ENCODE measurements at places on chromosomes 6 and 20. TPM values are rescaled to one million over a fixed set of nuclear protein-coding genes. Genes with fewer than 3 reads are reported as not detected.

GRCh38 chr20:57688295-57688694, 21.5 kb downstream of the PMEPA1 start:
- H3K4me1 ChIP-seq: peaks cover 15% of the 10 kb centered on the region
- H3K4me3 ChIP-seq: no peak overlapping the region
- DNase-seq: no peak
- H3K27ac ChIP-seq: no peak overlapping the region
- H3K27me3 ChIP-seq: no peaks in the 10 kb centered on the region

- H3K27me3 ChIP-seq: peaks cover 7% of the 10 kb centered on the region
- DNase-seq: no peak
- no peaks in the 10 kb centered on the region for H3K36me3 ChIP-seq
- H3K27ac ChIP-seq: no peak overlapping the region
- 0 out of 2 replicates have a peak, but pooled peaks cover 5% of the 10 kb centered on the region for H3K4me1 ChIP-seq
- no peak overlapping the region for H3K4me3 ChIP-seq
Measured at GRCh38 chr6:150076196-150076893, 7.4 kb upstream of the ULBP3 start.

DNA sequence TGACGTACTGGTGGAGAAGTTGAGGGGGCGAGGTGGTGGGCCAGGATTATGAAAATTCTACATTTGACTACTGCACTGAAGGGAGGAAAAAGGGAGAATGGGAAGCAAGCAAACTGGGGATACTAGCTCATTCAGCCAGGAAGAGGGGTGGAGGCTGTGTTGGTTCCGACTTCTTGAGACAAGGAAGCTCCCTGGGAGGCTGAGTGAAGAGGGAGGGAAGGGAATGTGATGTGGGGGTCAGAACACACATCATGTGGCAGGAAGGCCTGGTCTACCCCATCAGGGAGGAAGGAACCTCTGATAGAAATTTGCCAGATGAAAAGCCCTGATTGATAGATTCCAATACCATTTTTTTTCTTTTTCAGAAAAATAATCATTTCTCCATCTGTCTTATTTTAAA, 28.8 kb upstream of the MCHR2 start:
- no peak overlapping the region for H3K4me3 ChIP-seq
- H3K27me3 ChIP-seq: 0 out of 2 replicates have a peak, but pooled peaks cover 9% of the 10 kb centered on the region
- H3K36me3 ChIP-seq: no peaks in the 10 kb centered on the region
- no peak overlapping the region for H3K27ac ChIP-seq
- no peak for DNase-seq
- no peaks in the 10 kb centered on the region for H3K4me1 ChIP-seq

DNA sequence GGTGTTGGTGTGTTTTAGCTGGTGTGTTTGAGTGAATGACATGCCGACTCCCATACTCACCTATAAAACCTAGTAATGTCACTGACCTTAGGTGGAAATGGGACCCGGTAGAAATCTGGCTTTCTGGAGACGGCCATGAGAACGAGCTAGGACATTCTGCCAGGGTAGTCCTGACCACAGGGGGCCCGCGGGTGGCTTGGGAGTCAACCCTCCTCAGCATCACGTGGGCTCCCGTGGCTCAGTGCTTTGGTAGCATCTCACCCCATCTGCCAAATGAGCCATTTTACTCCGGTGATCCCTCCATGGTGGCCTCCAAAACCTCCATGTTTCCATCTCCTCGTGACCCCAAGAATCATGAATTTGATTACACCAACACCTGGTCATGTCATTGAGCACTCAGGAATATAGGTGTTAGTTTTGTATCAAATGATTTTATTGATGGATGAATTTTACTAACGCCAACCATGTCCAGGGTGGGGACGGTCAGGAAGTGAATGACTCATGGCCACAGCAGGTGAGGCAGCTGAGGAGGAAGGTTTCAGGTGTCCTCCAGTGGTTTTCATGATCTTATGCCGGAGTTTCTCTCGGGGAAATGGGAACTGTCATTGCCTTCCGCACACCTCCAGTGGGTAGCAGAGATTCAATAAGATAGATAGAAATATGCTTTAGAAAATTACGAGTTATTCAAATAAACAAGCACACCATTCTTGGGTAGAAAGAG, 195.0 kb downstream of the SYNDIG1 start:
- H3K4me3 ChIP-seq: no peak overlapping the region
- no peaks in the 10 kb centered on the region for H3K36me3 ChIP-seq
- H3K27me3 ChIP-seq: no peaks in the 10 kb centered on the region
- peaks cover 22% of the 10 kb centered on the region for H3K4me1 ChIP-seq
- H3K27ac ChIP-seq: no peak overlapping the region

- peaks cover 14% of the 10 kb centered on the region for H3K27me3 ChIP-seq
- no peaks in the 10 kb centered on the region for H3K36me3 ChIP-seq
- no peak for DNase-seq
- H3K4me1 ChIP-seq: no peaks in the 10 kb centered on the region
- H3K4me3 ChIP-seq: no peak within 1 kb of the TSS
- H3K27ac ChIP-seq: no peak within 1 kb of the TSS
Measured at GRCh38 chr6:31572041-31572911, at the start of gene LTA. Gene LTA (plus strand): TSS chr6:31572289. CDS start chr6:31572743, 454 bp downstream.

Gene DPPA5
- not detected for total RNA-seq

DNA sequence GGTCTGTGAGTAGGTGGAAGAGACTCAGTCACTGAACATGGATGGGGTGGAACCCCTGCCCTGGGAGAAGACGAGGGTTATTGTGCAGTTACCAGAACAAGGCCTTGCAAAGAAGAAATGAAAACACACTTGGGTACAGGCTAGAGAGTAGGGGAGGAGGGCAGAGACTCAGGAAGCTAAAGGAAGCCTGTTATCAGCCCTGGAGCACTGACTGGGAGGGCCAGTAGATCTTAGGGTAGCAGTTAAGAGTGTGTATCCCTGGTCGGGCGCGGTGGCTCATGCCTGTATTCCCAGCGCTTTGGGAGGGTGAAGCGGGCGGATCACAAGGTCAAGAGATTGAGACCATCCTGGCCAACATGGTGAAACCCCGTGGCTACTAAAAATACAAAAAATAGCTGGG, 74.4 kb downstream of the SASH1 start:
- peaks cover 7% of the 10 kb centered on the region for H3K4me1 ChIP-seq
- H3K36me3 ChIP-seq: no peaks in the 10 kb centered on the region
- H3K27me3 ChIP-seq: no peaks in the 10 kb centered on the region
- H3K4me3 ChIP-seq: no peak overlapping the region
- no peak for DNase-seq

- H3K4me1 ChIP-seq: no peaks in the 10 kb centered on the region
- H3K36me3 ChIP-seq: no peaks in the 10 kb centered on the region
Measured at GRCh38 chr20:32062776-32063170, 10.7 kb downstream of the HCK start.

DNA sequence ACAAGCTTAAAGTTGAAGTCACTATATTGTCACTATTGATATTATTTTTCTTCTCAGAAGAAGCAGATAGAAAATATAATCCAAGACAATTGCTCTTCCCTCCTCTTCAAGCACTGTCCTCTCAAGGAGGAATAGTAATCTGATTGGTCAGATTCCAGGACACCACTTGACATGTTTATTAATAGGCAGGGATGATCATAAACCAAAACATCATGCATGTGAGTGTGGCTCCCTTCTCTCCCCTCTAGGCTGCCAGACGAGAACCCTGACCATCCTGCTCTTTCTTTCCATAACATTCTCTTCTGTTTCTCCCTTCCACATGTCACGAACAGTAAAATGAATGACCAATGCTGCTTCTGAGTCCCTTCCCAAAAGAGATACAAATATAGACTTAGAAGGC, 7.5 kb downstream of the ATG5 start:
- H3K4me1 ChIP-seq: peaks cover 21% of the 10 kb centered on the region
- no peak for DNase-seq
- no peak overlapping the region for H3K4me3 ChIP-seq
- no peak overlapping the region for H3K27ac ChIP-seq
- peaks cover 27% of the 10 kb centered on the region for H3K36me3 ChIP-seq

Gene CST2
- not detected for total RNA-seq

DNA sequence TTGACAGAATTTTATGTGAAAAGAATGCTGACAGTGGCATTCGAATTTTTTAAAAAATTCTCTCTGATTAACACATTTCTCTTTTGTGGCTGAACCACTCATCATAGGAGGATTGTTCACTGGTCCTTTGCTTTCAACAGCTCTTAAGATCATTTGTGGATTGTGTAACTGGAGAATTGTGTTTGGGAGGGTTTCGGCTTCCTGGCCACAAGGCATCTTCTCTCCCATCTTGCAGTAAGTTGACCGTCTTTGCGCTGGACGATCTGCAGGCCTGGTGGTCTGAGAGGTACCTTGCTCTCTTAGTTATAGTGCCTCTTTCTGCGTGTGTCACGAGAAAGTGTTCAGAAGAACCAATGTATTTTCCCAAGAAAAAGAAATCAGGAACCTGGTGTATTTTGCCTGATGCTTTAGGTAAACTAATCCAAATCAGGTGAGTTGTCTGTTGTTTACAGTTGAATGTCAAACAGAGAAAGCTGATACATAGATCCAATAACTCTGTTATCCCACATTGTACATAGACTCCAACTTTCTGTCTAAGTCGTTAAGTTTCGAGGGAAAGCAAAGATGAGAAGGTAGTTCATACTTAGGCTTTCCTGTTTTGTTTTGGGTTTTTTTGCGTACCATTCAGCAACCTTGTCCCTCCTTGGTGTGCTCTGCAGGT, 14.8 kb upstream of the EXOC2 start:
- H3K27ac ChIP-seq: no peak overlapping the region
- no peaks in the 10 kb centered on the region for H3K4me1 ChIP-seq
- no peaks in the 10 kb centered on the region for H3K36me3 ChIP-seq
- no peak for DNase-seq

- no peak for DNase-seq
- no peak overlapping the region for H3K4me3 ChIP-seq
- H3K4me1 ChIP-seq: no peaks in the 10 kb centered on the region
- H3K27me3 ChIP-seq: no peaks in the 10 kb centered on the region
- H3K27ac ChIP-seq: no peak overlapping the region
- no peaks in the 10 kb centered on the region for H3K36me3 ChIP-seq
Measured at GRCh38 chr6:134883314-134883713, 66.6 kb downstream of the ALDH8A1 start.

GRCh38 chr6:167501831-167502385, 177.0 kb downstream of the TTLL2 start:
- no peak overlapping the region for H3K27ac ChIP-seq
- DNase-seq: peak; percentile 21
- H3K4me1 ChIP-seq: no peaks in the 10 kb centered on the region
- H3K27me3 ChIP-seq: no peaks in the 10 kb centered on the region
- H3K4me3 ChIP-seq: no peak overlapping the region

DNA sequence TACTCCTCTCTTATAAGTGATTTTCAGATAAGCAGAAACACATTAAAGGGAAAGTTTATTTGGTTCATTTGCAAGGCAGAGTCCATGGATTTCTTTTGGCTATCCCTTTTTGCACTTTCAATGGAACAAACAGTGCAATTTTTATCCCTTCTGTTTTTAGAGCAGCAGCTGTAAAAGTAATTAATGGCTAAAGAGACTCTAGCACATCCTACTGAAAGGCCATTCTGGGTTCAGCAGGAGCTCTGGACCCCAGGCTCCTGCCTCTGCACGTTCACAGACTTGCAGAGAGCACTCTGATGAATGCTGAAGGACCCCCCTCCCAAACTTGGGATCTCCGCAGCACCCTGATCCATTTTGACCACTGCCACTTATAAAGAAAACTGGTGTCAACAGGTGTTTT, 40.3 kb upstream of the PDE7B start:
- no peaks in the 10 kb centered on the region for H3K4me1 ChIP-seq
- no peak overlapping the region for H3K4me3 ChIP-seq
- H3K27me3 ChIP-seq: no peaks in the 10 kb centered on the region

DNA sequence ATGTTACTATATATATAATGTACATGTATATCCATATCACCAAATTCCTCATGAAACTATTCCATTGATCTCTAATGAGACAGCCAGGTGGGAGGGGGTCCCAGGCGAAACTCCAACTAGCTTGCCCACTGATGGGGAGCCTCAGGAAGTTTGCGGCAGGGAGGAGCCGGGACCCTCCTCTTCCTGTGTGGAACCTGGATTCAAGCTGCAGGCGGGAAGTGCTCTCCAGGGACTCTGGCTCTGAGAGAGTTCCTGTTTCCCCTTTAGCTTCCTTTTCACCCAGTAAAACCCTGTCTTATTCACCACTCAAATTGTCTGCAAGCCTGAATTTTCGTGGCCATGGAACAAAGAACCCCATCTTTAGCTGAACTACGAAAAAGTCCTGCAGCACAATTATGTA, 152.2 kb downstream of the OPN5 start:
- DNase-seq: no peak
- no peaks in the 10 kb centered on the region for H3K4me1 ChIP-seq
- no peak overlapping the region for H3K4me3 ChIP-seq
- no peaks in the 10 kb centered on the region for H3K36me3 ChIP-seq

GRCh38 chr6:161313940-161314509, 40.2 kb upstream of the AGPAT4 start:
- H3K4me1 ChIP-seq: peaks cover 5% of the 10 kb centered on the region
- no peaks in the 10 kb centered on the region for H3K27me3 ChIP-seq
- H3K4me3 ChIP-seq: no peak overlapping the region

GRCh38 chr6:34576286-34576955, 20.3 kb upstream of the SPDEF start:
- no peak overlapping the region for H3K27ac ChIP-seq
- H3K4me3 ChIP-seq: no peak overlapping the region
- H3K27me3 ChIP-seq: no peaks in the 10 kb centered on the region
- H3K36me3 ChIP-seq: no peaks in the 10 kb centered on the region
- no peaks in the 10 kb centered on the region for H3K4me1 ChIP-seq

DNA sequence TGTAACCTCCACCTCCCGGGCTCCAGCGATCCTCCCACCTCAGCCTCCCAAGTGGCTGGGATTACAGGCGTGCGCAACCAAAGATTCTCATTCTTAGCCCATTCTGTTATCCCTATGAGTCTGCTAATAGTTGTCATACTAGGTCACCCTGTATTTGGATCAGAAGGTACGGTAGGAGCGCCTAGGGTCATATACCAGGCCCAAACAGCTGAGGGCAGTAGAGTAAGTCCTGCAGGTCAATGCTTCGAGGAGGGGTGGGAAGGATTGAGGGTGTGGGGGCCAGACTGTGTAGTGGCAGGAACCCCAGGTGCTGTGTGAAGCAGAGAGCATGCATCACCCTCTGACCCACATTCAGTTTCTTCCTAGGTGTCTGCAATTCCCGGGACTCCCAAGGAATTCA, 22.7 kb upstream of the POU5F1 start:
- H3K4me3 ChIP-seq: no peak overlapping the region
- no peaks in the 10 kb centered on the region for H3K4me1 ChIP-seq
- DNase-seq: no peak

Measured in SJCRH30 (cell line).